ENCODE measurements at places on chromosomes 2 and 18. TPM values are rescaled to one million over a fixed set of nuclear protein-coding genes. Genes with fewer than 3 reads are reported as not detected.

DNA sequence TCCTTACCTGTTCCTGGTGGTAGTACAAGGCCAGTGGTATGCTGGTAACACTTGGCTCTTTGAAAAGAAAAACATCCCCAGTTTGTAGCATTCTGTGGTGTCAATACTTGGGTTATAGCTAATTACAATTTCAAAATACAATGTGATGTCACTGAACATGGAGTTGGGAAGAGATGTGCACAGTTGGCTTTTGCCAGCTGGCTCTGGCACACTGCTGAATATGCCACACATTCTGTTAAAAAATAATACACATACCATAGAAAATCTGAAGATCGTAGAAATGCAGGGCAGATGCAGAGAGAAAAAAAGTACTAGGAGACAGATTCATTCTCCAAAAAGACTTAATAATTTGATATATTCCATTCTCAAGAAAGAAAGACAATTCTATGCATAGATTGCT, 101.5 kb downstream of the TACR1 start:
- no peak for DNase-seq

- DNase-seq: no peak
Measured at GRCh38 chr2:111052621-111053020, 68.1 kb upstream of the BCL2L11 start.

GRCh38 chr2:180367815-180368214, 360.7 kb upstream of the CWC22 start:
- peak; percentile 40 for DNase-seq

DNA sequence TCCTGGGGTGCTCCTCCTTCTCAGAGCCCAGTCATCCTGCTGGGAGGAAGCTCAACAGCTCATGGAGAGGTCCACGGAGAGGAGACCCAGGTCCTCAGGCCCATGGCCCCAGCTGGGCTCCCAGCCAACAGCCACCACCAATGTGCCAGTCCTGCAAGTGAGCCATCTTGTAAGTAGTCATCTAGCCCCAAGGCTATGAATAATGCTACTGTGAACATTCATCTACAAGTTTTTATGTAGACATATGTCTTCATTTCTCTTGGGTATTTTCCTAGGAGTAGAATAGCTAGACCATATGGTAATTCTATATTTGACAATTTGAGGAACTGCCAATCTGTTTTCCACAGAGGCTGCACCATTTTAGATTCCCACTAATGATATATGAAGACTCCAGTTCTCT, 166.1 kb downstream of the MTCL1 start:
- no peak for DNase-seq

- DNase-seq: no peak
Measured at GRCh38 chr2:9836517-9836916, 6.8 kb upstream of the TAF1B start.

NMUR1 gene
- polyA plus RNA-seq: 0.37 TPM

C1GALT1C1L gene
- 1.3 TPM for polyA plus RNA-seq

HOXD13 gene
- not detected for polyA plus RNA-seq
